ENCODE measurements at places on chromosomes 6 and 20. TPM values are rescaled to one million over a fixed set of nuclear protein-coding genes. Genes with fewer than 3 reads are reported as not detected.
A peak's percentile ranks its signal among the peaks of the same experiment; 100 is the strongest.

GRCh38 chr6:128558924-128559323 lies 38.5 kb upstream of the PTPRK start:
- no peak for DNase-seq

DNA sequence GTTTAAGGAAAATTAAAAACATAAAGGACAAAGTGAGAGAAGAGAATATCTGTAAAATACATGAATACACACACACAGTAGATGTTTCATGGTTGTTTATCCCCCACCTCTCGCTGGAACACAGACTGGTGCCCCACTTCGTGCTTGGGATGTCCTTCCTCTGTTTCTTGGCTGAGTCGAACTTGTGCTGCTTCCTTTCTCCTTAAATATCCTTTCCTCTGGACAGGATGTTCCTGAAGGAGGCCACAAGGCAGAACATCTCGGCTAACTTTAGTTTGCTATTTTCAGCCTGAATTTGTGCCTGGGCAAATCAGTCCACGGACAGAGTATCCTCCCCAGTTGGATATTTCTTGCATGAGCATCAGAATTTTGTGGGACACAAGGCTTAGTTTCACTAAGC lies 54.7 kb upstream of the ZMYND8 start:
- peak; percentile 19 for DNase-seq

- DNase-seq, result peak; percentile 36
Measured at GRCh38 chr20:46206025-46206424, 87.9 kb downstream of the CD40 start.

DNA sequence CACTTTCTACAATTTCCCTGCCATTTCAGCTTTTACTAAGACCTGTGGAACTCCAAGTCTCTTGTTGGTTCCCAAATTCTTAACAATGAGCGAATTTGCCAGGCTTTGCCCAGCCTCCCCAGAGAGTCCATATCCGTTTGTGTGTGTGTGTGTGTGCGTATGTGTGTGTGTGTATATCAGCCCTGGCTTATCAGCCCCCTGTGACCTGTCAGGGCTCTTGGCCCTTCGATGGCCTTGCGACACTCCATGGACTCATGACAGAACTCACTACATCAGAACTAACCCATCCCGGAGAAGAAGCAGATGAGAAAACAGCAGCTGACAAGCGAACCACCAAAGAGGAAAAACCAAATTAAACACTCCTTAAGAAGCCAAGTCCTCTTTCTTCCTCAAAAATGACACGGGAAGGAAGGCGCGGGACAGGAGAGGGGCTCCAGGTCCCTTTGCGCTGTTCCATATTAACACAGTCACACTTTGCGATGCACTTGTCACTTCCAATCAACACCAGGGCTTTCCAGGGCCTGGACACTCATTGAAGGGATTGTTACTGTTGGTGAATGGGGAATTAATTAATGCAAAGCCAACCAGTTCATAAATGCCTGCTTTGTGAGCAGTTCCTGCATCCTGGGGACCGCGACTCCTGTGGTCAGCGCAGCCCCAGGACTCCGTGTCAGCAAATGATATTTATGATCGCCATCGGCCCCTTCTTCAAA lies 524.0 kb downstream of the CD83 start:
- DNase-seq, result peak; percentile 28

DNA sequence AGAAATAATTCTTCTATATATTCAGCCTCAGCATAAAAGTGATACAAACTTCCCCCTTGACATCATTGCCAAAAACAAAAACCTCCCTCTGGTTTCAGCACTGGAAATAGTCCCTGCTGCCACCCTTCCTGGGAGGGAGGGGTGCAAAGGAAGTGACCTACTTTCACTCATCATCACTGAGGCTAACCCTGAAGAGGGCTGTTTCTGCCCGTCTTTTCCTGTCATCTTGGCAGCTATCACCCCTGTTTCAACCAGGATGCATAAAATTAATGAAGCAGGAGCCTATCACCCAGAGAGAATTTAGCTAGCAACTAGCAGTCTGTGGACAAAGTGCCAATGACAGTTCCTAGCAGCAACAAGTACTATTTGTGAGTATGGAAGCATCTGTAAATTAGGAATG lies 397.8 kb downstream of the LAMA2 start:
- DNase-seq, result no peak

HRH3 gene
- not detected for total RNA-seq

TAGAP gene
- 1.2 TPM for total RNA-seq

DNA sequence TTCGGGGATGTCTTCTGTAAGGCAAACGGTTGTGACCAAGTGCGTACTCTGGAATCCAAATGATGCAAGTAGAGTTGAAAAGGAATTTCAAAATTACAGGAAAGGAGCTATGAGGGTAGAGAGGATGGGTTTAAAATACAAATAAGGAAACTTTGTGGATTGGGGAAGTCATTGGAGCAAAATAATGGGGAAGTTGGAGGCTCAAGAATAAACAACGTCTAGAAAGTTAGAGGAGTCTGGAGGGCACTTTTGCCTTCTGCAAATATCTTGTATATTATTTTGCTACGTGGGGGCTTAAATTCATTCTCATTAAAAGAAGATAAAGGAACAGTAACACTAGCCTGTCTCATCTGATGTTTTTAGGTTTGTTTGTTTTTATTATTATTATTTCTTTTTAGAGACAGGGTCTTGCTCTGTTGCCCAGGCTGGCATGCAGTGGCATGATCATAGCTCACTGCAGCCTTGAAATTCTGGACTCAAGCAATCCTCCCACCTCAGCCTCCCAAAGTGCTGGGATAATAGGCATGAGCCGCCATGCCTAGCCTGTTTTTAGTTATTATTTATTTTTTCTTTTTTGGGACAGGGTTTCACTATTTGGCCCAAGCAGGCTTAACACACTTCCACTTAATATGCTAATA lies 55.0 kb upstream of the TNFAIP3 start:
- no peak for DNase-seq

PPP1R14C gene
- 116 TPM for total RNA-seq

GRM1 gene
- 6.7 TPM for total RNA-seq

- no peak for DNase-seq
Measured at GRCh38 chr20:20491784-20492264, 123.9 kb downstream of the INSM1 start.

INSM1 gene
- not detected for total RNA-seq

- no peak for DNase-seq
Measured at GRCh38 chr6:138246650-138247440, 28.6 kb upstream of the PBOV1 start.

MDC1 gene
- total RNA-seq, result 14.1 TPM

SIM1 gene
- not detected for total RNA-seq

DNA sequence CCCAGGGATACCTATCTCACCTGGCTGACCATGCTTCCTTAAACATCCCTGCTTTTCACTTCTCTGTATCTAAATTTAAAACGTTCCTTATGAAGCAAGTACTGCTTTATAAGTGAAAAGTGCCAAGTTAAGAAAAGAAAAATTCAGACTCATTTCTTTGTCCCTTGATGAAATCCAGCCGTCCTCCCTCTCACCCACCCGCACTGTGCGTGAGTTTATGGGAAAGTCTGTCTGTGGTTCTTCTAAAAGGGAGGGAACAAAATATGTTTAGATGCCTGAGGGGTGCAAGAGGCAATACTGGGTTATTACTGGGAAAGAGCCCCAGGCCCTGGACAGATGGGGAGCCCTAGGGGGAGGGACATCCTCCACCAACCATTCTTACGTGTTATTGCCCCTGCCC lies 31.2 kb downstream of the SPDEF start:
- peak; percentile 2 for DNase-seq

- DNase-seq, result no peak
Measured at GRCh38 chr6:156425359-156426020, 351.7 kb upstream of the ARID1B start.

GRCh38 chr20:58127701-58128111 lies 100.7 kb downstream of the ANKRD60 start:
- DNase-seq, result no peak

Measured in left ventricle myocardium inferior (tissue), 1 donor.